Fibroblast of gingiva (primary cell): ENCODE measurements at places on chromosomes 7 and 10.

- peak; percentile 88 for DNase-seq
These were observed 83.3 kb upstream of the DNAJC1 start for GRCh38 chr10:22086730-22087401.

- no peak for DNase-seq
These were observed 117.0 kb upstream of the RET start for GRCh38 chr10:42959833-42960232.

- peak; percentile 38 for DNase-seq
These were observed 105.5 kb upstream of the AKR1E2 start for GRCh38 chr10:4720463-4720862.

DNA sequence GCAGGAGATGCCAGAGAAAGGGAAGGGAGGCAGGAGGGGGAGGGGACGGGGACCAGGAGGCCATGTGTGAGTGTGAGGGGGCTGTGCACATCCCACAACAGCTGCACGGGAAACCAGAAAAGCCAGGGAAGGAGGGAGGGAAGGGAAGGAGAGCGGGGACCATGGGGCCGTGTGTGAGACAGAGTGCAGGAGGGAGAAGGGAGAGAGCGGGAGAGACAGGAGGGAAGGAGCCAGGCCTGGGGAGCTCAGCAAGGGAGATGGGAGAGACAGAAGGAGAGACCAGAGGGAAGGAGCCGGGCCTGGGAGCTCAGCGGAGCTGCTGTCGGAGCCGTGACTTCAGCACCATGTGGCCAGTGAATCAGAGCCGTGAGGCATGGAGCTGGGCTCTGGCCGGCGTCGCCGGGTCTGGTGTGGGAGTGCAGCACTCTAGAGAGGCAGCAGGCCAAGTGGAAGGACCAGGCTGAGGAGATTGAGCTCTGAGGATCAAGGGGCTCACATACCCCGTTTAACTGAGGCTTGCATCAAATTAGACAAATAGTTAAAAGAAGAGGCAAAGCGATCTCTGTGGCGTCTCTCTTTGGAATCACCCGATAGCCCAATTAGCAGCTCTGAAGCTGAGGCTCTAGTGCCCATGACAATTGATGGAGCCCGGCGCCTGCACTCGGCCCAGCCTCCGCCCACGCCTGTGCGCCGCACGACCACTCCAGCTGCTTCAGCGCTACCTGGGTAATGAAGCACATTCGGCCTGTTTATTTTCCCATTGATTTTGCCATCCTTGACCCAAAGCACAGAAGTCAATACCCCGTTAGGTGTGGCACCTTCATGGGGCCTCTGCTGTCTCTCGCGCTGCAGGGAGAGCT lies 150.4 kb downstream of the MAD1L1 start:
- DNase-seq = peak; percentile 47

DNA sequence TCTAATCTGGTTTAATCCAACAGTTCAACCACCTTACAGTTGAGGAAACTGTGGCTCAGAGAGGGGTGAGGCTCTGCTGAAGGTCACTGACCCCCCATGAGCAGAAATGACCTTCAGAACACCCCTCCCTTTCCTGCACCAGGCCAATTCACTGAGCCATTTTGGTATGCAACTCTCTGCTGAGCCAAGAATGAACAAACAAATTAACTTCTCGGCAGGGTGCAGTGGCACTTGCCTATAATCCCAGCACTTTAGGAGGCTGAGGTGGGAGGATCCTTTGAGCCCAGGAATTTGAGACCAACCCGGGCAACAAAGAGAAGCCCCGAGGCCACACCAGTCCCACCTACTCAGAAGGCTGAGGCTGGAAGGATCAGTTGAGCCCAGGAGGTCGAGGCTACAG lies 29.8 kb downstream of the PDGFA start:
- DNase-seq = no peak

- no peak for DNase-seq
These were observed 118.8 kb downstream of the AOAH start for GRCh38 chr7:36605261-36606051.

DNA sequence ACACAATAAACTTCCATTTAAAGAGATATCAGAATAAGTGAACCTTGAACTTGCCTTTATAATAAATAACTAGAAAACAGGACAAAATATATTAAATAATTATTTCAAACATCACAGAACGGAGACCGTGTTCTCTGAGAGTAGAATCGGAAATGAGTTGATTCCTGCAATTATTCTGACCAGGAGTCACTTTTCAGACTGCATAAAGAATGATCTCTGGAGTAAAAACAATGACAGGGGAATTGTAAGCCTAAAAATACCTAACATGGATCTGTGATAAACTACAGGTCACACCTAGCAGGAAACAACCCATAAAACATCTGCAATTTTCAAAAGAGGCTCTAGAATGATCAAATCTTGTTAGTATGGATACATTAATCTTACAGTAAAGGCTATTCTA lies 577.5 kb upstream of the SORCS1 start:
- DNase-seq = no peak

- peak; percentile 36 for DNase-seq
These were observed 635 bp downstream of the ZNF12 start for GRCh38 chr7:6705959-6706665.

DNA sequence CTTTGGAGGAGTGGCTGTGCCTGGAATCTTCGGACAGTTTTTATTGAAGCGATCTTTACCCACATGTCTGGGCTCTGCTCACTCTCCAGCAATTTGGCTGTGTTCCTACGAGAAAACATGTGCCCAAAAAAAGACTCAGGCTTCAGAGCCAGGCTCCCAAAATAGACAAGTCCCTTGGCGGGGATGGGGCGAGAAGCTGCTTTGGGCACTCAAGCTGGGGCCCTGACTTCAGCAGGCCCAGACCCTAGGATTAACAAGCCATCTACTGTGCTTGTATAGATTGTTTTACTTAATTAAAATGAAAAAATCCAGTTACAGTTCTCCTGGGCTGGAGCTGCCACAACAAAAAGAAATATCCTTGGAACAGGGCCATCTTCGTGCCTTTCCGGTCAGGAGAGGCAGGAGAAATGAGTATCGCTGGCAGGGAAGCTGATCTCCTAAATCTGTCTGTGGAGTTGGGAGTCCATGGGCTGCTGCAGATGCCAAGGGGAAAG lies 51.4 kb upstream of the PDCD4 start:
- peak; percentile 63 for DNase-seq
